ENCODE measurements at places on chromosomes 11 and 22.

DNA sequence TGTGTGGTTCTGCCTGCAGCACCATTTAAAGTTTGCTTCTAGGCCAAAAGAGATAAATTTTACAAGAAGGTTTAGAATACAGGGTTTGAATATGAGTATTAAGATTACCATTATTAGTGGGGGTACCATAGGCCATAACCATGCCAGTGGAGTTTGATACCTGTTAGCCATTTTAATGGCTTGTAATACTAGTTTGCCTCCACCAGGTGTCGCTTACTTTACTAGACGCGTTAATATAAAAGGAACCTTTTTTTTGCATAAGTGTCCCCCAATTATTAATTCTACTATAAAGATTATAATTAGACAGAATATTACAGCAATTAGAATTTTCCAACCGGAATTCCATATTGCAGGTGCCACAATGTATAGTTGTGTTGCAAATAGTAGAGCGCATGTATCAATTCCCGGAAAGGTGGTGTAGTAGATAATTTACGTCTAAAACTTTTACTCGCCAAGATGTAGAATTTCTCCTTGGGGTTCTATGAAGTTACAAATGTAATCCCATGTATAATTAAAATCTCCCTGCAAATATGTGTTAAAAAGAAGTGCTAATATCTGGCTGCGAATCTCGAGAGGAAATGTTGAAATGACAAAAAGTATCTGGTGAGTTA, 16.1 kb downstream of the MS4A6E start:
- no peak for DNase-seq

DNA sequence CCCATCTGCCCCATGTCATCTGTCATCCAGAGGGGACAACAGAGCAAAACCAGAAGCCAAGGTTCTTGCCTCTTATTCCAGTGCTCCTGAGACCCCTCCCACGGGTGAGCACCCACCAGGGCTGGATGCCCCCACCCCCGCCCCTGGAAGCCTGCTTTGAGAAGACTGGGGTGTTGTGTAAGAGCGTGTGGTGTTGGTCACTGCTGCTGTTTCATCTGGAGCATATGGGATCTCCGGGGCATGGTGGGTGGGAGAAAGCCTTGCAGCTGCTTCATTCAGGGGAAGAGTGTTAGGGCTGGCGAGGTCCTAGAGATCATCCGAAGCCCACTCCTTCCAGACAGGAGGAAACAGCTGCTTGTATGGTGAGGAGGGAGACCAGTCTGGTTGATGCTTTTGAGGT, 54.1 kb downstream of the CHRDL2 start:
- DNase-seq: no peak

- peak; percentile 94 for DNase-seq
Measured at GRCh38 chr11:62555464-62556107, 9.0 kb upstream of the AHNAK start.

DNA sequence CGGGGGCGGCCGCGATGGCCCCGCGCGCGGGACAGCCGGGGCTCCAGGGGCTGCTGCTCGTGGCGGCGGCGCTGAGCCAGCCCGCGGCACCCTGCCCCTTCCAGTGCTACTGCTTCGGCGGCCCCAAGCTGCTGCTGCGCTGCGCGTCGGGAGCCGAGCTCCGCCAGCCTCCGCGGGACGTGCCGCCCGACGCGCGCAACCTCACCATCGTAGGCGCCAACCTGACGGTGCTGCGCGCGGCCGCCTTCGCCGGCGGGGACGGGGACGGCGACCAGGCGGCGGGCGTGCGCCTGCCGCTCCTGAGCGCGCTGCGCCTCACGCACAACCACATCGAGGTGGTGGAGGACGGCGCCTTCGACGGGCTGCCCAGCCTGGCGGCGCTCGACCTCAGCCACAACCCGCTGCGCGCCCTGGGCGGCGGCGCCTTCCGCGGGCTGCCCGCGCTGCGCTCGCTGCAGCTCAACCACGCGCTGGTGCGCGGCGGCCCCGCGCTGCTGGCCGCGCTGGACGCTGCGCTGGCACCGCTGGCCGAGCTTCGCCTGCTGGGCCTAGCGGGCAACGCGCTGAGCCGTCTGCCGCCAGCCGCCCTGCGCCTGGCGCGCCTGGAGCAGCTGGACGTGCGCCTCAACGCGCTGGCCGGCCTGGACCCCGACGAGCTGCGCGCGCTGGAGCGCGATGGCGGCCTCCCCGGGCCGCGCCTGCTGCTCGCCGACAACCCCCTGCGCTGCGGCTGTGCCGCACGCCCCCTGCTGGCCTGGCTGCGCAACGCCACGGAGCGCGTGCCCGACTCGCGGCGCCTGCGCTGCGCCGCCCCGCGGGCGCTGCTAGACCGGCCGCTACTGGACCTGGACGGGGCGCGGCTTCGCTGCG, 697 bp downstream of the TPBGL start:
- peak; percentile 87 for DNase-seq

- no peak for DNase-seq
Measured at GRCh38 chr11:28606930-28607329, 498.7 kb downstream of the METTL15 start.

DNA sequence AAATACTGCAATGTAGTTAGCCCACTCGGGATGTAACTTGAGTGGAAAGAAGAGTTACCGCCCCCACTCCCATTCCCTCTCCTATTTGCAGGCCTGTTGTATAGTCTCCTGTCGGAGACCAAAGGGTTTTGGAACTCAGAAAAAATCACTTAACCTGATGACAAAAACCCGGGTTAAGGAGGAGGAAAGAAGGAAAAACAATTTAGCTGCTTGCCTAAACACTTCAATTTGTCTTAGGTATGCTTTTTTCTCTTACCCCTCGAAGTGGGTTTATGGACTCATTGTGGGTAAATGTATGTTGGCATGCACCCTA, 2.2 kb downstream of the YAP1 start:
- no peak for DNase-seq

GRCh38 chr11:117989351-117990102, 3.3 kb downstream of the IL10RA start:
- no peak for DNase-seq

GRCh38 chr11:26741036-26741435, 19.2 kb upstream of the SLC5A12 start:
- no peak for DNase-seq

GRCh38 chr11:30143098-30143705, 87.6 kb upstream of the FSHB start:
- no peak for DNase-seq

All from CD4-positive, alpha-beta memory T cell (primary cell).